Transverse colon (tissue), 4 donors: ENCODE measurements at places on chromosomes 2 and 18. TPM values are rescaled to one million over a fixed set of nuclear protein-coding genes. Genes with fewer than 3 reads are reported as not detected.

GRCh38 chr2:238146884-238147544 lies 8.5 kb downstream of the KLHL30 start:
- H3K27ac ChIP-seq: no peak overlapping the region
- no peak for DNase-seq
- H3K36me3 ChIP-seq: no peaks in the 10 kb centered on the region
- no peak overlapping the region for H3K4me3 ChIP-seq
- peaks cover 5% of the 10 kb centered on the region for H3K27me3 ChIP-seq

GRCh38 chr2:60554074-60554645 lies 706 bp upstream of the BCL11A start:
- H3K4me3 ChIP-seq: peak overlapping the region; percentile 53
- H3K36me3 ChIP-seq: no peaks in the 10 kb centered on the region
- H3K27ac ChIP-seq: peak overlapping the region; percentile 88
- peaks cover 59% of the 10 kb centered on the region for H3K4me1 ChIP-seq
- peaks cover 58% of the 10 kb centered on the region for H3K27me3 ChIP-seq

DNA sequence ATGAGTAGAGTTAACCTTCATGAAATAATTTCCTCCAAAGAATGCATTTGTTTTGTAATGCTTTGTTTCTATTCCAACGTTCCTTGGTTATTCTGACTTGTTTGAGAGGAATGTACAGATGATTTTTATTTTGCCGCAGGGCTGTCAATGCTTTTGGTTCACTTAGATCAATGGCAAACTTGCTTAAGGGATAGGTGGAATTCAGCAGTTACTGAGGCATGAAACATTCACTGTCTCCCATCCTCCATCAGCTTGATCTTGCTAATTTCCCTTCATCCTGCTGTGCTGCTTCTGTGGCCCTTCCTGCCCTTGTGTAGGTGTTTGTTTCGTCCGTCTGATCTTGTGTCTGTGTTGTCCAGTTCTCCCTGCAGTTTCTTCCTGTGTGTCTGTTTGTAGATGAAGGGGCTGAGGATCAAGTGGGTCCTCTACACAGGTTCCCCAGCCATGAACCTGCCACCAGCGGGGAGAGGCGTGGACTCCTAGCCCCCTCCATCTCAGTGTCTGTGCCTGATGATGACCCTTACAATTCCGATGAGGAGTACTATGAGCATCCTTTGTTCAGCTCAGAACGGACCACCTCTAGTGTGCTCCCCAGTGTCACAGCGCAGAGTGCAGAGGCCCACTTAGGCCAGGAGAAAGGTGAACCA lies 84.2 kb upstream of the UNC80 start:
- H3K27me3 ChIP-seq: no peaks in the 10 kb centered on the region
- H3K4me3 ChIP-seq: no peak overlapping the region
- H3K4me1 ChIP-seq: no peaks in the 10 kb centered on the region
- H3K27ac ChIP-seq: no peak overlapping the region

GRCh38 chr18:23038712-23039111 lies 96.6 kb upstream of the CABLES1 start:
- no peaks in the 10 kb centered on the region for H3K36me3 ChIP-seq
- no peaks in the 10 kb centered on the region for H3K4me1 ChIP-seq
- H3K27me3 ChIP-seq: no peaks in the 10 kb centered on the region
- no peak overlapping the region for H3K4me3 ChIP-seq

DNA sequence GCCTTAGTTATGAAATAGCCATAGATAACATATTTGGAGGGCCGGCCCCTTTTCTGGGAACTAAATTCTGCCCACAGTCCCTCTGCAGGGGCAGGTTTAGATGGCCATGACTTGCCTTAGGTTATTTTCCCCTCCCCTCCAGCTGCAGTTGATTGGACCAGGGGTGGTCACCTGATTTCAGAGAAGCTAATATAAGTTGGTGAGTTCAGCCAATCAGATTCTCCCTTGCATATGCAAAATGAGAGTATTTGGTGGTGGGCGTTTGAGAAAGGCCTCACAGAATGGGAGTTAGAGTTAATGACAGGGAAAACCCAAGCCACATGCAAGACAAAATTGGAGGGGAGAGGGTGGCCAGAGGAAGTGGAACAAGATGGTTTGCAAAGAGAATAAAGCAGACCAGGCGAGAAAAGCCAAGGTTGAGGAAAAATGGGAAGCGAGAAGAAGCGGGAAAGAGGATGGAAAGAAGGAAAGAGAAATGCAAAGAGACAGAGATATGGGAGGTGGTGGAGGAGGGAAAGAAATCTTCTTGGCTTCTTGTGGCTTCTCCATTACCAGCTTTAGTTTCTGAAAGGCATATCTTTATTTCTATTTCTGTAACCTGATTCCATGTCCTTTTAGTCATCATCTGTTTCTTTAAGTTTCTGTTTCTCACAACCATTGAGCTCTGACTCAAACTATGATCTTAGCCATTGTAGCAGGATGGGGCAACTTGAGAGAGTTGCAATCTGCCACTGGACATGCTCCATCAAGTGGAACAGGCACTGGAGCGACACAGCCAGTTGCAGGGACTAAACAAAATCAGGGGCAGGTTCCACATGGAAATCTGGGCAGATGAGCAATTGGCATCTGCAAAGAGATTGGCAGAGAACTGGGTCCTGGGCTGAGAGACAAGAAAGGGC lies 108.1 kb upstream of the SIX3 start:
- no peak overlapping the region for H3K27ac ChIP-seq
- DNase-seq: no peak
- no peaks in the 10 kb centered on the region for H3K36me3 ChIP-seq
- no peak overlapping the region for H3K4me3 ChIP-seq

- no peaks in the 10 kb centered on the region for H3K27me3 ChIP-seq
- peak; percentile 62 for DNase-seq
- no peak overlapping the region for H3K4me3 ChIP-seq
- peaks cover 25% of the 10 kb centered on the region for H3K4me1 ChIP-seq
Observed at GRCh38 chr18:48673853-48674721, 135.3 kb downstream of the CTIF start.

DNA sequence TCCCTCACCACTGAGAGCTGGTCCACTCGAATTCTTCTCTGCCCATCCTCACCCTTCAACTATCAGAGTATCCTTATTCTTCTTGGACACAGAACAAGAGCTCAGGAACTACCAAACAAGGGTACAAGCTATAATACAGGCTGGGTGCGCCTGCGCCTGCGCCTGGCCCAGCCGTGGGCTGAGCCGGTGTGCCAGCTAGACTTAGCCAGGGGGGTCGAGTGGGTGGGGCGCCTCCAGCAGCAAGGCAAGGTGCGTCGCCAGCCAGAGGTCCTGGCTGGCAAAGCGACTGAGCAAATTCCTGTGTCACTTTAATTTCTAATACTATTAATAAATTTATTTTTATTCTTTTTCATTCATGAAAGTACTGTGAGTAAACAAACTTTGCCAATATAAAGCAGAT lies 1072.6 kb upstream of the PIK3C3 start:
- DNase-seq: no peak
- no peaks in the 10 kb centered on the region for H3K36me3 ChIP-seq
- no peak overlapping the region for H3K4me3 ChIP-seq
- no peaks in the 10 kb centered on the region for H3K27me3 ChIP-seq
- H3K27ac ChIP-seq: no peak overlapping the region
- H3K4me1 ChIP-seq: no peaks in the 10 kb centered on the region

GRCh38 chr2:162475661-162476060 lies 131.7 kb downstream of the GCA start:
- H3K36me3 ChIP-seq: no peaks in the 10 kb centered on the region
- DNase-seq: no peak
- no peaks in the 10 kb centered on the region for H3K4me1 ChIP-seq

DNA sequence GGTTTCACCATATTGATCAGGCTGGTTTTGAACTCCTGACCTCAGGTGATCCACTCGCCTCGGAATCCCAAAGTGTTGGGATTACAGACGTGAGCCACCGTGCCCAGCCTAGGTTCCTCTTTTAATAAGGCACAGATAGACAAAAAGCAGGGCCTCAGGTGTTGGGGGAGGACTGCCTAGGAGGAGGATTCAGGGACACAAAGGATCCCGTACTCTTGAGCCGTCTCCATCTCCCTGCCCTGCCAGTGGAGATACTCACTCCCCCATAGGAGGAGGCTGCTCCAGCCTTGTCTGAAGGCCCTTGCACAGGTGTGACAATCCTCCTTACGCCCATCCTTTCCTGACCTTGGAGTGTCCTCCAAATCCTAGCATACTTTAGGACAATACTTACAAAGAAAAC lies 32.0 kb upstream of the TFCP2L1 start:
- H3K36me3 ChIP-seq: no peaks in the 10 kb centered on the region
- H3K27me3 ChIP-seq: no peaks in the 10 kb centered on the region
- no peak for DNase-seq
- no peak overlapping the region for H3K27ac ChIP-seq
- H3K4me1 ChIP-seq: no peaks in the 10 kb centered on the region

DNA sequence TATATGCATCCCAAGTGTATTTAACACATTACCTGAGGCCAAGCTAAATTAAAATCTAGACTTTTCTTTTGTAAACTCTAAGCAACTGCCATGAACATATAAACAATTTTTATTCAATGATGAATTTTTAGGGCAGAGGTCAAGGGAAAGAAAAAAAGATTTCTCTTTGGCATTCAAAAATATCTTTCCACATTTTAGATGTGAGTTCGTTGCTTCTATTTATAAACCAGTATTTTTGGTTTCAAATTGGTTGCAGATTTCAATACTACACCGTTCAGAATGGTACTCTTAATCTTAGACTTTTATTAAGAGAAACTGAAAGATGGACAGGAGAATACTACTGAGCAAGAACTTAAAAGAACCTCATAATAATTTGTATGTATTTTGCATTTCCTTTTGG lies 293.6 kb upstream of the CCDC68 start:
- no peaks in the 10 kb centered on the region for H3K27me3 ChIP-seq
- H3K27ac ChIP-seq: peak overlapping the region; percentile 25
- no peak for DNase-seq

KIAA2012 gene
- total RNA-seq: not detected

ALLC gene
- total RNA-seq: not detected
